ENCODE measurements at places on chromosomes 4 and X.

- DNase-seq, result no peak
Measured at GRCh38 chr4:70703619-70704214, 15.4 kb downstream of the UTP3 start.

- no peak for DNase-seq
Measured at GRCh38 chr4:129109965-129110824, 14.2 kb downstream of the C4orf33 start.

DNA sequence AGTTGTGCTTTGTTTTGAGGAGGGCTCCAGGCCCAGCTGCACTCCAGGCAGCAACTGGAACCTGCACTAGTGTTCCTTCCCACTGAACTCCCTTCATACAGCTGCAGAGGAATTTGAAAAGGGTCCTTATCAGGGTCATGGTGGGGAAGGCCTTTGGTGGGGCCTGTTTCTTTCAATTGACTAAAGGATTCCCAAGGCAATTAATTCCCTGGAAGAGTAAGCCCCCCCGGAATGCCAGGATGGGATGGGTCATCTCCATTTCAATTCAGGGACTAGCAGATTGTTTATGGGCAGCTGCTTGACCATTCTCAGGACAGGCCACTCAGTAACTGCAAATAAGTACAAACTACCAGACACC lies 45.3 kb downstream of the TSC22D3 start:
- DNase-seq, result no peak

- DNase-seq, result no peak
Measured at GRCh38 chr4:136680271-136680670, 852.0 kb downstream of the PCDH18 start.

- DNase-seq, result no peak
Measured at GRCh38 chr4:1290165-1290977, 680 bp downstream of the MAEA start.

DNA sequence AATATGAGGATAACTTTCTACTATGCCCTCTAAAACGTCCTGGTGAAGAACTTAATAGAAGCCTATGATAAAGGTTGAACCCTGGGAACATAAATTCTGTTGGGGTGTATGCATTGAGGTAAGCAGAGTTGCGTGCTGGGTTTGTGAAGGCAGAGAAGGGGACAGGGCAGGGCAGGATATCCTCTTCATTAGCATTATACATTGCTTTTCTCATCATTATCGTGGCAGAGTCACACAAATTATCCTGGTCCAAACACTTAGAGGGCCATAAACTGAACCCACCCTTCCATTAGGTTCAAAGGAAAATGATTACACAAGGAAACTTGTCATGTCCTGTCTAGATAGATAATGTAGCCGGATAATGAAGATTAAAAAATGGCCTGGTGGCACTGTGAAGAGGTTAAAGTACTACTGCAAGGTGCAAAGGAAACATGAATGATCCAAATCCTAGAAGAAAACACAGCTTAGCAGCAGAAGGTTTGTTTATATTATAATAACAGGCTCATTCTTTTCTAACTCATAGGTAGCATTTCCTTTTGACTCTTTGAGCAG lies 189.1 kb downstream of the SPCS3 start:
- no peak for DNase-seq

DNA sequence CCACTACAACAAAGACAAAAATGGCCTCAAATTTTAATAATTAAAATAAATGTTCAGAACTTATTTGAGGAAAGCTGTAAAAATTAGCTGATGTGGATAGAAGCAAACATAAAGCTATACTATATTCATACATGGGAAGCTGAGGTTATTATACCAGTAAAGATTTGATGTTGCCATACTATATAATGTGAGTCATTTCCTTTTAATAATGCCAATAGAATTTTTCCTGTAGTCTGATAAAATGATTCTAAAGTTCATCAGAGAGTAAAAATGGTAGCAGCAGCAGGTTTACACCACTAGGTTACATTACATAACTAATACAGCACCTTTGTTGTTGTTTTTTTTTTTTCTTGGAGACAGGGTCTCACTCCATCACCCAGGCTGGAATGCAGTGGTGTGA lies 45.5 kb upstream of the CYP2U1 start:
- DNase-seq, result no peak

GRCh38 chrX:103063918-103064434 lies at the start of gene BEX1:
Gene BEX1, minus strand, starts transcription at chrX:103064171. Its CDS starts 897 bp downstream, at chrX:103063274.
- no peak for DNase-seq

- DNase-seq, result no peak
Measured at GRCh38 chr4:122749704-122750454, 17.4 kb downstream of the BBS12 start.

- no peak for DNase-seq
Measured at GRCh38 chr4:155495572-155496293, 119.0 kb upstream of the MAP9 start.

DNA sequence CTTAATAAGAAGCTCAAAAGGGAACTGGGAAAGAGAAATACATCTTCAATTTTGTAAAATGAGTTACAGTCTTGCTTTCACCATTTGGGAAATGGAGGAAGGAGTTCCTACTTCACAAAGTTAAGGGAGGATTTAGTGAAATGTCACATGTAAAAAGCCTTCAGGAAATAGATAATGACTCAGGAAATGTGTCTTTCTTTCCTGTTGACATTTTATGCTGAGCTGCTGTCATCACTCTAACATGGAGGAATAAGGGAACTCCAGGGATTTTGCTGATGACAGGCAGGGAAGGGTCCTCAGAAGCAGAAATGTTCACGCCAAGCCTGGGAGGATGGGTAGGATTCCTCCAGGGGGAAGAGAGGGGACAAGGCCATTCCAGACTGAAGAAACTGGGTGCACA lies 251.1 kb downstream of the USP46 start:
- no peak for DNase-seq

DNA sequence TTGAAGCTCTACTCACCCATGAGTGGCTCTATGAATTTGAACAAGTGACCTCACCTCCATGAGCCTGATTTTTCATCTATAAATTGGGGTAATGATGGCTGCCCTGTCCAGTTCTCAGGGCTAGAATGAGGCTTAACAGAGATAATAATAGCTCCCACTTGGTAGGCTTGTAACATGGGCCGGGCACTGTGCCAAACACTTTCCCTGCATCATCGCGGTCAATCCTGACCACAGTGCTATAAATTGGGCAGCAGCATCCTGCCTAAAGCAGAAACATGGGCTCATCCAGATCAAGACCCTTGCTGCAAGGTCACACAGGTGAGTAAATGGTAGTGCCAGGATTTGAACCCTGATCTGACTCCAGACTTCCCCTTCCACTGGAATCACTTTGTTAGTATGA lies 12.8 kb downstream of the APLN start:
- no peak for DNase-seq

- no peak for DNase-seq
Measured at GRCh38 chrX:118347131-118347530, 1.2 kb downstream of the WDR44 start.

Data from activated CD4-positive, alpha-beta T cell treated with anti-CD3 and anti-CD28 coated beads, Interleukin-2, amount 50 U/mL, for 4 hours (primary cell).